ENCODE measurements at places on chromosomes 6 and 20. TPM values are rescaled to one million over a fixed set of nuclear protein-coding genes. Genes with fewer than 3 reads are reported as not detected.
A peak's percentile ranks its signal among the peaks of the same experiment; 100 is the strongest.

PBOV1 gene
- not detected for polyA plus RNA-seq

RSPH4A gene
- 0.30 TPM for polyA plus RNA-seq

SLC35D3 gene
- polyA plus RNA-seq: 0.16 TPM

TNFRSF6B gene
- 8.2 TPM for polyA plus RNA-seq

EPB41L1 gene
- 20.7 TPM for polyA plus RNA-seq

SPAG4 gene
- 5.9 TPM for polyA plus RNA-seq

CMTR1 gene
- 19.8 TPM for polyA plus RNA-seq

OR2J3 gene
- polyA plus RNA-seq: not detected

LY6G6F gene
- polyA plus RNA-seq: not detected

PANK2 gene
- polyA plus RNA-seq: 23.3 TPM

DNA sequence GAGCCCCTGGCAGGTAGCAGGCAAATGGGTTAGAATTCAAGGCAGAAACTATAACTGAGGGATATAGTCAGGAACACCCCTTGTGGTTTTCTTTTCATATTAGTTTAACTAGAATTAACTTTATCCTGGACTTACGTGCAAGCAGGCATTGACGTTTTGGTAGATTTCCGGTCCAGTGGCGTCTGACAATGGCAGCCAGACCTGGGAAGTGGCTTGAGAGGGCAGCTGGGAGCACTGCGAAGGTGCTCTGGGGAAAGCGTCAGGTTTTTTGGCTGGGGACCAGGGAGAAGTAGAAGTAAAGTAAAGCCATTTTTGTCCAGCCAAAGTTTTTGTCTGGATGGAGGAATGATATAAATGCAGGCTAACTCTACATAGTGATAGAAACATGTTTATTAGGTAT, 8.4 kb upstream of the ACSS1 start:
- H3K27me3 ChIP-seq: peaks cover 71% of the 10 kb centered on the region
- no peaks in the 10 kb centered on the region for H3K4me1 ChIP-seq
- no peak for DNase-seq

GRCh38 chr6:44522871-44523270, 135.4 kb downstream of the CDC5L start:
- H3K27me3 ChIP-seq: no peaks in the 10 kb centered on the region
- H3K4me1 ChIP-seq: no peaks in the 10 kb centered on the region
- H3K36me3 ChIP-seq: no peaks in the 10 kb centered on the region
- H3K4me3 ChIP-seq: no peak overlapping the region

GRCh38 chr20:23265226-23265625, 85.4 kb upstream of the NXT1 start:
- H3K27ac ChIP-seq: no peak overlapping the region
- peaks cover 4% of the 10 kb centered on the region for H3K36me3 ChIP-seq
- no peak for DNase-seq
- H3K4me1 ChIP-seq: no peaks in the 10 kb centered on the region
- H3K27me3 ChIP-seq: no peaks in the 10 kb centered on the region

DNA sequence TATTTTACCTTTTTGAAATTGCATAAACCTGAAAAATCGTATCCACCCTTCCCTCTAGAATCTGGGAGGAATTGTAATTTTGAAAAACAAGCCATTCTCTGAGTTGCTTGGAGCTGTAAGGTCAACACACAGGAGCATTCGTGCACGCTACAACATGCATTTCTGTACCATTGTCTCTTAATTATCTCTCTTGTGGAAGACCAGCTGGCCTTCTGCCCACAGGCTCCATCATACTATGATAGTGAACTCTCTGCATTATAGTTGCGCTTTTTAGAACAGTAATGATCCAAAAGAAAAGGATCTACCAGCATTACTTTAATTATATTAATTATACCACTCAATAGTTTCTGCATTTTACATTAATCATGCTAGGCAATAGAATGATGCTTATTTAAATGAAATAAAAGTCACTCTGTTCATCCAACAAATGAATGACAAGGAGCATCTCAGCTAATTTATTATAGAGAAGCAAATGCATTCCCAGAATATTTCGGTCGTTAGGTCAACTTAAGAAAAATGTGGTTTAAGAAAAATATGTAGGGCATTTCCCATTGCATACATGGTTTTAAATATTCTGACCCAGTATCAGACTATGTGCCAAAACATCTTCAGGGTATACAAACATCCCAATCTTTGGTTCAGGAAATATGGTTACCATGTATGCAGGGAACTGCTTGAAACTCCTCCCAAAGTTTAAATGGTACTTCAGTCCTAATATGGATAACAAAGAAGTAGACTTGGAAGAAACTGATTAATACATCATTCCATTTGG, 263.5 kb downstream of the TFAP2A start:
- H3K27me3 ChIP-seq: peaks cover 3% of the 10 kb centered on the region
- H3K27ac ChIP-seq: no peak overlapping the region
- no peaks in the 10 kb centered on the region for H3K36me3 ChIP-seq
- DNase-seq: no peak
- no peak overlapping the region for H3K4me3 ChIP-seq
- H3K4me1 ChIP-seq: no peaks in the 10 kb centered on the region

GRCh38 chr6:17940151-17940792, 47.2 kb downstream of the KIF13A start:
- no peak overlapping the region for H3K27ac ChIP-seq
- no peaks in the 10 kb centered on the region for H3K27me3 ChIP-seq
- DNase-seq: peak; percentile 15
- H3K4me1 ChIP-seq: peaks cover 14% of the 10 kb centered on the region

GRCh38 chr6:74651948-74652842, 553.7 kb downstream of the COL12A1 start:
- H3K27ac ChIP-seq: no peak overlapping the region
- no peak overlapping the region for H3K4me3 ChIP-seq
- DNase-seq: no peak
- no peaks in the 10 kb centered on the region for H3K36me3 ChIP-seq

DNA sequence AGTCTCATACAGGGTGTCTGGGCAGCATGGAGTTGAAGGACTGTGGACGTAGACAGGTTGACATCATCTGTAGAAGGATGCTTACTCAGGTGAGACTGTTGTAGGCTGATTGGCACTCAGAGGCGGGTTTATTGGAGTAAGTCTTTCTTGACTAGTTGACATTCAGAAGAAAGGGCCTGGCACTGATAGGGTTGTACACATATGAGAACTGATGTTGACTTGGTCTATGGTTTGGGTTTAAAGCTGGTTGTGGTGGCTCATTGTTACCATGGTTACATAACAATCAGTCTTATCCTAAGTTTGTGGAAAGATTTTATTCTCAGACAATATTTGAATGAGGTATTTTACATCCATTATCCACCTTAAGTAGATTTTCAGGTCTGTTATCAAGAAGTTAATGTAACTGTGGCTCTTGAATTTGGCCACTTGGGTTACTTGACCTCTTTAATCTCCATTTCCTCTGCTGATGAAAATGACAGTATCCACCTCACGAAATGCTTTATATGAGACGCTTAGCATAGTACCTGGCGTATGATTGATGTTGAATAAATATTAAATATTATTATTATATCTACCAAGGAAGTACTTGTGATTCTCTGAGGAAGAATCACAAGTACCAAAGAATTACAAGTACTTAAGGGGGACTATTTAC, 109.3 kb downstream of the DNAH8 start:
- DNase-seq: no peak
- no peaks in the 10 kb centered on the region for H3K36me3 ChIP-seq

GRCh38 chr6:154440022-154440421, 70.5 kb downstream of the CNKSR3 start:
- DNase-seq: no peak
- H3K4me1 ChIP-seq: no peaks in the 10 kb centered on the region
- peaks cover 8% of the 10 kb centered on the region for H3K36me3 ChIP-seq
- H3K4me3 ChIP-seq: no peak overlapping the region
- no peak overlapping the region for H3K27ac ChIP-seq

GRCh38 chr6:125802383-125802782, 11.6 kb downstream of the NCOA7 start:
- DNase-seq: no peak
- H3K27me3 ChIP-seq: no peaks in the 10 kb centered on the region
- H3K27ac ChIP-seq: no peak overlapping the region
- no peaks in the 10 kb centered on the region for H3K36me3 ChIP-seq
- no peak overlapping the region for H3K4me3 ChIP-seq
- H3K4me1 ChIP-seq: peaks cover 15% of the 10 kb centered on the region

DNA sequence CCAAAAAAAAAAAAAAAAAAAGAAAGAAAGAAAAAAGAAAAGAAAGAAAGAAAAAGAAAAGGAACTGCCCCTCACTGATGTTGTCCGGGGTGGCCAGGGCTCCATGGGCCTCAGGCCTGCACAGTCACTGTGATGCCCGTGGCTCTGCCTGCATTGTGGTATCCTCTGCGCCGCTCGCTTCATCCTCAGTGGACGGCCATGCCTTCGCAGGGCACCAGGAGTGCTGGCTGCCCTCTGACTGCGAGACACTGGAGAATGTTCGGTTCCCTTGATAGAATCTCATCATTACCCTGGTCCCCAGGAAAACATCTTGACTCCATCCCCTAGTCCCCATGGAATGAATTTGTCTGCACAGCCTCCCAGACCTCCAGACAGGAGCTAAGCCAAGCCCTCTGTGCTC, 61.7 kb downstream of the TMEM242 start:
- H3K4me3 ChIP-seq: no peak overlapping the region
- no peaks in the 10 kb centered on the region for H3K36me3 ChIP-seq
- no peaks in the 10 kb centered on the region for H3K27me3 ChIP-seq
- H3K27ac ChIP-seq: no peak overlapping the region

DNA sequence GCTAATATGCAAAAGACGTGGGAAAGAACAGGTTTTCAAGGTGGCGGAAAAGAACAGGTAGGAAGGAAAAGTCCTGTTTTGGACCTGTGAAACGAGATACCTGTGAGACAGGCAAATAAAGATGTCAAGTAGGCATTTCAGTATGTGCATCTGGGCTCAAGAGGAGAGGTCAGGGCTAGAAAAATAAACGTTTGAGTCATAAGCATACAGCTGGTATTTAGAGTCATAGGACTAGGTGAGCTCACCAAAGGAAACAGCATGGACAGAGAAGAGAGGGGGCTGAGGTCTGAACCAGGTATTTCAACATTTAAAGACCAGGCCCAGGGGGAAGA, 14.9 kb downstream of the MTFR2 start:
- H3K4me1 ChIP-seq: no peaks in the 10 kb centered on the region
- H3K36me3 ChIP-seq: peaks cover 6% of the 10 kb centered on the region
- H3K27ac ChIP-seq: no peak overlapping the region
- no peak for DNase-seq

DNA sequence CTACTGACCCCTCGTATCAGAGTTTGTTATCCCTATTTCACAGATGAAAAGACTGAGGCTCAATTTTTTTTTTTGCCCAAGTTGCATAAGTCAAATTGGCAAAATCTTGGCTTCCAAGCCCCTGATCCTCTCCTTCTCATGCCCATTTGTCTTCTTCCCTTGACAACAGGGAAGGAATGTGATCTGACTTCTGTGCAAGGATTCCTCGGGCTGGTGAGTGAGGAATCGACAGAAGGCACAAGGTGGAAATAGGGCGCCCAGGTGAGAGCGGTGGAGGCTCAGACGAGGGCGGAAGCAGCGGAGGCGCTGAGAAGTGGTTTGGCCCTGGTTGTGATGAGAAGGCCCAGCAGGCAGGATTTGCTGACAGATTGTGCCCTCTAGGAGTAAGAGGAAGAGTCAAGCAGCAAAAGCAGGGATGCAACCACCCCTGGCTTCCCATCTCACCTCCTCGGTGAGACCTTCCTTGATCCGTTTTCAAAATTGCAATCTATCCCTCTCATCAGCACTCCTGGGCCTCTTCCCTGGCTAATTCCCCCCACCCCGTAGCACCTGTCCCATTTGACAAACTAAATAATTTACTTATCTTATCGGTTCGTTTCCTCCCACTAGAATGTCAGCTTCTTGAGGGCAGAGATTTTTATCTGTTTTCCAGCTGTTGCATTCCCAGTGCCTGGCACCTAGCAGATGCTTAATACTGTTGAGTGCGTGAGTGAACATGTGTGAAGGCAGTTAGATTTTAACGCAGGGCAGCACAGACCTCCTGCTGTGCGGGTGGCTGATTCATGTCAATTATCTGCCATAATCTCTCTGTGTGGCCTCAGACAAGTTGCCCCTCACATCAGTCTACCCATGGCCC, 3.7 kb upstream of the SIRPA start:
- peaks cover 8% of the 10 kb centered on the region for H3K4me1 ChIP-seq
- no peaks in the 10 kb centered on the region for H3K27me3 ChIP-seq
- H3K27ac ChIP-seq: no peak overlapping the region
- H3K36me3 ChIP-seq: no peaks in the 10 kb centered on the region

GRCh38 chr6:75481394-75481793, 12.2 kb downstream of the FILIP1 start:
- DNase-seq: no peak
- no peak overlapping the region for H3K27ac ChIP-seq
- H3K27me3 ChIP-seq: no peaks in the 10 kb centered on the region
- no peaks in the 10 kb centered on the region for H3K36me3 ChIP-seq

GRCh38 chr6:144637541-144637940, 352.4 kb downstream of the UTRN start:
- no peak overlapping the region for H3K27ac ChIP-seq
- no peaks in the 10 kb centered on the region for H3K27me3 ChIP-seq
- H3K4me1 ChIP-seq: no peaks in the 10 kb centered on the region
- DNase-seq: no peak
- H3K36me3 ChIP-seq: no peaks in the 10 kb centered on the region

- no peaks in the 10 kb centered on the region for H3K4me1 ChIP-seq
- no peak overlapping the region for H3K4me3 ChIP-seq
- no peak overlapping the region for H3K27ac ChIP-seq
- H3K27me3 ChIP-seq: no peaks in the 10 kb centered on the region
Observed at GRCh38 chr20:11305406-11305805, 612.3 kb upstream of the BTBD3 start.

GRCh38 chr6:142914937-142915697, 29.9 kb downstream of the HIVEP2 start:
- no peaks in the 10 kb centered on the region for H3K36me3 ChIP-seq
- no peak overlapping the region for H3K4me3 ChIP-seq
- no peaks in the 10 kb centered on the region for H3K27me3 ChIP-seq
- no peak for DNase-seq
- peaks cover 5% of the 10 kb centered on the region for H3K4me1 ChIP-seq

- no peak overlapping the region for H3K27ac ChIP-seq
- no peaks in the 10 kb centered on the region for H3K4me1 ChIP-seq
- H3K27me3 ChIP-seq: peaks cover 39% of the 10 kb centered on the region
- no peak for DNase-seq
Observed at GRCh38 chr6:132719736-132720448, 6.0 kb upstream of the VNN1 start.

DNA sequence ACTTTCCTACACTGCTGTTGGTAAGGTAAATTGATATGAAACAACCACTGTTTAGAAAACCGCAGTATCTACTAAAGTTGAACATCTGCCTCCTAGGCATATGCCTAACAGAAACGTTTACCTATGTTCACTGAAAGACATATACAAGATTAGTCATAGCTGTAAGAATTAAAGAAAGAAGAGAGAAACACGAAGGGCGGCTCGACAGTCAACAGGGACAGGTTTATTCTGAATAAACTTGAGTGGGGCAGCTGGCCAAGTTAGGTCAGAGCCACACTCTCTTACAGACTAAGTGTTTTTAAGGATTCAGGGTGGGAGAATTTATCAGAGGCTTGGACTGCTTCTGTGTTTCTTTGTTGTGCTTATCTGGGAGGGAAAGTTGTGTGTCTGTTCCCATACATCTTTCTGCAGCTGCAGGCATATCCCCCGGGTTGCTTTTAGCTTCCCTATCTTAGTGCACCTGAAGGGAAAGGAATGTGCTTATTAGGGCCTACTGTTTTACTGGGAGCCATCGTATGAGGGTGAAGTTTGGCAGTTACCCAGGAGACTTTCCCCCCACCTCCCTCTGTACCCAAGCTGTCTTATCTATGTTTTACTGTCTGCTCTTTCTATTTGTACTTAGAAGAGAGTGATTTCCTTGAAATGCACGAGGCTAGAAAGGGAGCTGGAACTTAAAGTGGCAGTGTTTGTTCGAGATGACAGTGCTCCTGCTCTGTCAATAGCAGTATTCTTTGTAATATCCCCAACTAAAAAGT, 20.4 kb downstream of the PROCR start:
- no peaks in the 10 kb centered on the region for H3K36me3 ChIP-seq
- no peak overlapping the region for H3K27ac ChIP-seq
- DNase-seq: no peak
- H3K4me3 ChIP-seq: no peak overlapping the region
